ENCODE measurements at places on chromosomes 11 and 22.

DNA sequence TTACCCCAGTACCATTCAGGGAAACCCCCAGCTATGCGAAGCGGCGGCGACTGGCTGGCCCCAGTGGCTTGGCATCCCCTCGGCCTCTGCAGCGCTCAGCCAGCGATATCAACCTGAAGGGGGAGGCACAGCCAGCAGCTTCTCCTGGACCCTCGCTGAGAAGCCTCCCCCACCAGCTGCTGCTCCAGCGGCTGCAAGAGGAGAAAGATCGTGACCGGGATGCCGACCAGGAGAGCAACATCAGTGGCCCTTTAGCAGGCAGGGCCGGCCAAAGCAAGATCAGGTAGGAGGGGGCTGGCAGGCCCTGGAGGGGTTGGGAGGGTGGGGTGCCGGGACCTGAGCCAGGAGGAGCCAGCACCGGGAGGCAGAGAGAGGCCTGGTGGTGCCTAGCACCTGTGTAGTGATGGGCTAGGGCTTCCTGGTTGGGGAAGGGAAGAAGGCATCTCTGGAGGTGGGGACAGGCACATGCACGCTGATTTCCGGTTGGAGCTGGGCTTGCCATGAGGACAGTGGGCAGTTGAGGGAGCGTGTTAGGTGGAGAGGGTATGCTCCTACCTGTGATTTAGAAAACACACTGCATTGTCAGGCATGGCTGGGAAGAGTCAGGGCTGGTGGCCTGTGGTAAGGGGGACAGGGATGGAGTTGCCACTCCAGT is 22.3 kb downstream of the SHANK3 start:
- DNase-seq = no peak

DNA sequence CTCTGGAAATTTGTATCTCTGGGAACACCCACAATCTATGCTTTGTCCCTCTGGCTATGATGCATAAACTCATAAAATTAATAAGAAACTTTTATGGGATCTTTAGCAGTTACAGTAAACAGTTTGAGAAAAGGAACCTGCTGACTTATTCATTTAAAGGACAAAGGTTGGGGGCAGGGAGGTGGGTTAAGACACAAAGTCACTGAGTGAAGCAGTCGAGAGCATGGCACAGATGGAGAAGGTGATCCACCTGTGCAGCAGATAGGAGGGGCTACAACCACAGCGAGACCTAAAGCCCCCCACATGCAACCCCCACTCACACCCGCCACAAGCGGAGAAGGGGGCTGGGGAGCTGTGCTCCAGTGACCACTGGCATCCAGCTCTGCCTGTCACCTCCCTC is 45.0 kb downstream of the SMCO4 start:
- DNase-seq = no peak

DNA sequence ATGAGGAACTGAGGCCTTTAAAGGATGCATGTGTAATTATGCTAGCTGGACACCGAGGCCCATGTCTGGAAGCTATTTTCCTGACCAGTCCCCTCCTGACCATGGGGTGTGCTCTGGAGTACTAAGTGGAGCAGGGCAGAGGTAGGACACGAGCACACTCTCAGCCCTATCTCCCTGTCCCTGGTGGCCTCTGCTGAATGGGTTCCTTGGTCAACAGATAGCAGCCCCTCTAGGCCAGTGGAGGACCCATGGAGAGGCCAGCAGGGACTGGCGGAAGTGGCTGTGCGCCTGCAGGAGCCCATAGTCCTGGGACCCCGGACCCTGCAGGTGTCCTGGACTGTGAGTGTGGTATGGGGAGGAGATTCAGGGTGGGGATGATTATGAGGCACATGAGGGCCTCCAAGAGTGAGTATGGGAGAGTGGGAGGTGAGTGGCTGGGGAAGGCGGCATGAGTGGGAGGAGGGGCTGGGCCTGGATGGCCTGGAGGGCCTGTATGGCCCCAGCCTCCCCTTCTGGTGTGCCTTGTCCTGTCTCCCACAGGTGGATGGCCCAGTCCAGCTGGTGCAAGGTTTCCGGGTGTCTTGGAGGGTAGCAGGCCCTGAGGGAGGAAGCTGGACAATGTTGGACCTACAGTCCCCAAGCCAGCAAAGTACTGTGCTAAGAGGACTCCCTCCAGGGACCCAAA is 9.5 kb downstream of the ROBO3 start:
- DNase-seq = no peak

DNA sequence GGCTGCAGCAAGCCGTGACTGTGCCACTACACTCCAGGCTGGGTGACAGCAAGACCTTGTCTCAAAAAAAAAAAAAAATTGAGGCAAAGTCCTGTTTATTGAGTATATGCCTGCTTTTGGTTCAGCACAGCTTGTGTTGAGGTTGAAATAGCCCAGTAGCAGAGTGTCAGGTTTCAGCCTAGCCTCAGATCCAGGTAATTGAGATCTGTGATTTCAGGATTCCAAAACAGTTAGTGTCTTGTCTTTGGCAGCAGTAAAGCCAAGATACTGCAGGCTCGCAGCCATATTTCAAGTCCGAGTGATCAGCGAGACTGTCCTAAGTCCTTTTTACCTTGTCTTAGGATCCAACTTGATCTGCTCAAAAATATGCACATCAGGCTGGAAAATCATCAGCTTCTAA is 27.0 kb downstream of the CUL5 start:
- no peak for DNase-seq

GRCh38 chr11:105393326-105393725 is 216.5 kb upstream of the GRIA4 start:
- no peak for DNase-seq

- no peak for DNase-seq
Measured at GRCh38 chr11:11691296-11692151, 69.7 kb upstream of the GALNT18 start.

DNA sequence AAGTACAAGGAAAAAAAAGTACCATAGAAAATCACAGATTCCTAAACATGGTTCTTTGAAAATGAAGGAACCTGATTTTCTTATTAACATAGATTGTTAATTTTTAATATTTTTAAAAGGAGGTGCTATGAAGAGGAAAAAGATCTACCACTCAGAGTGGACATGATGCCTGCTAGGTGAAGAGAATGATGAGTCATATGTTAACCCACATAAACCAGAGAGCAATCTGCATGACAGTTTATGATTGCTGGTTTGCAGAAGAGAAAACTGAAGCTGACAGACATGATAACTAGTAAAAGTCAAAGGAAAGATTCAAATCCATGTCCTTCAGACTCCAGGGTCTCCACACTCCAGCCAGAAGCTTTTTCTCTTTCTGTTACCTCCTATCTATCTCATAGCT is 1231.7 kb downstream of the LRRC4C start:
- DNase-seq = no peak

- no peak for DNase-seq
Measured at GRCh38 chr11:7160814-7161489, 72.2 kb downstream of the RBMXL2 start.

- DNase-seq = no peak
Measured at GRCh38 chr11:124193221-124194010, 10.3 kb downstream of the OR10D3 start.

- DNase-seq = no peak
Measured at GRCh38 chr11:134449713-134450112, 37.7 kb upstream of the B3GAT1 start.

GRCh38 chr22:32050678-32051515 is 7.8 kb downstream of the SLC5A1 start:
- peak; percentile 97 for DNase-seq

DNA sequence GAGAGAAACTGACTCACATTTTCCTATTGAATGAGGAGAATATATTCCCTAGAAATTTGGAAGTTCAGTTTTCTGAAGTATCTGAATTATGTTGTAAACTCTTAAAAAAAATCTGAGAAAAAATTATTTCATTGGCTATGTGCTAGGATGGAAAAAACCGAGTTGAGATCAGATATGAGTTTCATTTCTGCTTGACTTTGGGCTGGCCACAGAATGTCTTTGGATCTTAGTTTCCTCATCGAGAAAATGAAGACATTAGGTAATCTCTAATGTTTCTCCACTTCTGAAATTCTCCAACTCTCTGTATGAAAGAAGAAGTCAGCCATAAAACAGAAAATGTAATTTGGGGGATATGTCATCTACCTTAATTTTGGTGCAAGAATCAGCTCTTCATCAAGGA is 28.8 kb downstream of the SLN start:
- no peak for DNase-seq

DNA sequence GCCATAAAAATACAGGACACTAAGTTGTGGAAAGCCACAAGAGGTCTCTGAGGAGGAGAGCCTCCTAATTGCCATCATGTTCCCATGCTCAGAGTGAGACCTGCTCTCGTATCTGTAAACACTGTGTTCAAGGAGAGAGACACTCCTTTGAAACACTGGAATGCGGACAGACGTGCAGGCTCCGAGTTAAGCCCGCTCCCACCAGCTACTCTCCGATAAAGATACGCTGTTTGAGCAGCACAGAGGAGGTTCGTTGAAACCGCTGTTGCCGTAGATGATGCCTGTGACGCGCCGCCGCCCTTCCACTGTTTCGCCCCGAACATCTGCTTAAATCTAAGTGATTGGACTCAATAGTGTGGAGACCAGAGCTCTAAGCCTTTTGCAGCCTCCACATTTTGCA is 25.1 kb downstream of the NUP50 start:
- DNase-seq = no peak

DNA sequence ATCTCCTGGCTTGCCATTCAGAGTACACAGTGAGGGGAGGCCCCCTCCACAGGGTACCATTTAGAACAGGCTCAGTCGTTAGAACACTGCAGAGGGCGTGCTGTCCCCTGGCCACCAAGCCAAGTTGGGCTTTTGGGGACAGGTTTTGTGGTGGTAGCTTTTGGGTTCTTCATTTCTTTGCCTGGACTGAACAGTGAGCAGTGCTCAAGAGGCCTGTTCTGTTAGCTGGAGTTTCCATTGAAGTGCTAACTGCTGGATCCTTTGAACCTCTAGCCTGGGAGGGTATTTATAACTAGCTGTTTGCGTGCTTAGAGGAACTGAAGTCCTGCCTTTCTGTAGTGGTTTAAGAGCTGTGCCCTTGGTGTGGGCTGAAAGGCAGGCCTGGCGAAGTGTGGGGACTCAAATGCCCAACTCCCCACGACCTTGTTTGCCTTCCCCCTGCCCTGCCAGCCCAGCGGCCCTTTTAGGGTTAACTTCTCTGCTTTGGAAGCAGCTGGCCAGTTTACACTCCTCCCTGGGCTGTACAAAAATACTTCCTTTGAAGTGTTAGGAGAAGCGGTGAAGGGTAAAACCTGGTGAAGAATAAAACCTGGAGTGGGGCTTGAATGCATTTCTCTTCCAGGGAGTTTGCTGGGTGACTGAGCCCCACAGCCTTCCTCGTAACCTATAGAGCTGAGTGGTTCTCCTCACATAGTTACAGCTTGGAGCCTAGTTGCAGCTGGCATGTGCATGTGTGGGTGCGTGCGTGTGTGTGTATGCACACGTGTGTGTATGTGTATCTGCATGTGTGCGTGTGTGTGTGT is 34.6 kb downstream of the ZNRF3 start:
- no peak for DNase-seq

- DNase-seq = peak; percentile 72
Measured at GRCh38 chr11:88411265-88411664, 73.7 kb upstream of the CTSC start.

DNA sequence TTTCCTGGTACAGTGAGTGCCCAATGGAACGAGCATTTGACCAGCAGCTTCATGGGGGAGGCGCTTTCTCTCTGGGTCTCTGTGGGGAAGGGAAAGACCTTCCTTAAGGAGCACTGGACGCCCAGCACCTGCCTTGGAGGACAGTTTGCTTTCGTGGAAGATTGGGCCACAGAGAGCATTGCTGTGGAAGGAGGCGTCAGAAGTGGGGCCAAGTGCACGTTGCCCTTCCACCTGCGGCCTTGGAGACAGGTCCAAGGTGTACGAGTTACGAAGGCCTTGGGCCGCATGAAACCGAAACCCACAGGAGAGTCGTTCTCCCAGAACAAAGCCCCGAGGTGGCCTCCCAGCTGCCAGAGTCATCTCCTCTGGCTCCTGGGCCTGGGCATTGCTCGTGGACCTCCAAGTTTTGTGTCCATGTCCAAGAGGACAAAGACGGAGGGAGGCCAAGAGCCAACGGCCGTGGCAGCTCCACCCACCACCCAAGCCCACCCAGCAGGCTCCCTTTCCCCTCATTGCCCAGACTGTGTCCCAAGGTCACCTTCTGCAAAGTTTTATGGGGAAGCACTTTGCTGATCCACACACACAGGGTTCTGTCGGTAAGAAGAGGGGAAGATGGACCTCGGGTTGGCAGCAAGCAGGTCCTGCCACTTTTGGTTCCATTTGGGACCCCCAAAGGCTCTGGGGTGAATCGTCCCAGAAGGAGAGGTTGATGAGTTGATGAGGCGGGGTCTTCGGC is 5.8 kb upstream of the NLRP6 start:
- no peak for DNase-seq

GRCh38 chr11:111089759-111090158 is 155.8 kb upstream of the POU2AF2 start:
- DNase-seq = no peak

- DNase-seq = no peak
Measured at GRCh38 chr11:57100638-57101331, 81.0 kb upstream of the LRRC55 start.

- no peak for DNase-seq
Measured at GRCh38 chr11:66220566-66220935, 47.9 kb upstream of the RAB1B start.

DNA sequence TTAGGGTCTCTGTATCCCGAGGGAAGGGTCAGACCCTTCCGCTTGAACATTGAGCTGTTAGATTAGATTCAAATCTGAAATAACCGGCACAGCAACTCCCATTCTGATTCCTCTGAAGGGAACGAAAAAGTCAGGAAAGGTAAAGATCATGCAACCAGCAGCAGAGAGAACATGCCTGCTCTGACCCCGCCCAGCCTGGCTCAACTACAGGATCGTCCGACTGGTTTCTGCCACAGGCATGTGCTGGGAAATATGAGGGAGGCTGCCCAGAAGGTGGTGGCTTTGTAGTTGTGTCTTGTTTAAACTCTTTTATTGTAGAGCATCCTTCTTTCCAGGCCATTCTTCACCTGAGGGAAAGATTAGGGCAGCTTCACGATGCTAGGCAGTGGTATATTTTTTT is 5.0 kb upstream of the MTNR1B start:
- DNase-seq = no peak

GRCh38 chr22:40330086-40330485 is 16.2 kb upstream of the ADSL start:
- no peak for DNase-seq

DNA sequence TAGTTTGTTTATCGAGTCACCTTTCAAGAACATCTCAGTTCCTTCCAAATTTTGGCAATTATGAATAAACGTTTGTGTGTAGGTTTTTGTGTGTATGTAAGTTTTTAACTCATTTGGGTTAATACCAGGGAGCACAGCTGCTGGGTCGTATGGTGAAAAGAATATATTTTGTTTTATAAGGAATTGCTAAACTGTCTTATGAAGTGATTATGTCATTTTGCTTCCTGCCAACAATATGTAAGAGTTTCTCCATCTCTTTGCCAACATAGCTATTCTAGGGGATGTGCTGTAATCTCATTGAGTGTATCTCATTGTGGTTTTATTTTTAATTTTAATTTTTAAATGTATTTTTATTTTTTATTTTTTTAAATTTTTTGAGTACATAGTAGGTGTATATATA is 27.3 kb downstream of the BCL2L13 start:
- no peak for DNase-seq
